Caco-2 (cell line): ENCODE measurements at places on chromosomes 7 and 10. TPM values are rescaled to one million over a fixed set of nuclear protein-coding genes. Genes with fewer than 3 reads are reported as not detected.

GRCh38 chr7:102262546-102262945 is 24.1 kb upstream of the SH2B2 start:
- DNase-seq, result no peak

DNA sequence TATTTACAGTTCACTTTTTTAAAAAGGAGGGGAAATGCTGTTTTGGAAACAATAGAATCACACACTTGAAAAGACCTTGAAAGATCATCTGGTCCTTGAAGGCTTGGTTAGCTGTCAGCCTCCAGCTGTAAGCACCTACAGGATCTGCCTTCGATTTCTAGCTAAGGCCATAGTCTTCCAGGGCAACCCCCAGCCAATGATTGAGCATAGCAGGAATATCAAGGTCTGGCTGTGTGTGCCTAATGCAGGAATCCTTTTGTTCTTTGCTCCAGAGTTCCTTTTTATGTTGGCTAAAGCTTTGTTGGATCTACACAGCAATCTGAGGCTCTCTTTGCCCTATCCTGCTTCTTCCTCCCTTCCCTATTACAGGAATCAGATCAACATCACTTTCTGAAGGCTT is 5.2 kb upstream of the YAE1 start:
- no peak for DNase-seq

- DNase-seq, result no peak
These were observed 540.7 kb downstream of the MAGI2 start for GRCh38 chr7:78912781-78913180.

DNA sequence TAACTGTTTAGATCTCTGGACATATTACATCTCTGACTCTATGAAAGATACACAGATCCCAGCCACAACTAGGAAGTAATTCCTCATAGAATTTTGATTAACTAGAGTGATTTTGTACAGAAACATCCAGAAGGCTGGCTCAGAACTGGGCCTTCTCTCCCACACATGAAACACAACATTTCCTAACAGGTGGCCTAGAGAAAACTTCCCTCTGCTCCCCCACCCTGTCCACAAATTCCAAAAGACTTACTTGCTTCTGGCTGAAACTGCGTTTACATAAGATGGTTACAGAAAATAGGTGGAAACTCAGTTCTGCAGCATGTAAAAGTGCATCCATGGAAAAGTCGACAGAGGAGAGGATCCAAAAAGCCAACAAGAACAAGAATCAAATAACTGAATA is 132.9 kb downstream of the FZD1 start:
- DNase-seq, result no peak

DNA sequence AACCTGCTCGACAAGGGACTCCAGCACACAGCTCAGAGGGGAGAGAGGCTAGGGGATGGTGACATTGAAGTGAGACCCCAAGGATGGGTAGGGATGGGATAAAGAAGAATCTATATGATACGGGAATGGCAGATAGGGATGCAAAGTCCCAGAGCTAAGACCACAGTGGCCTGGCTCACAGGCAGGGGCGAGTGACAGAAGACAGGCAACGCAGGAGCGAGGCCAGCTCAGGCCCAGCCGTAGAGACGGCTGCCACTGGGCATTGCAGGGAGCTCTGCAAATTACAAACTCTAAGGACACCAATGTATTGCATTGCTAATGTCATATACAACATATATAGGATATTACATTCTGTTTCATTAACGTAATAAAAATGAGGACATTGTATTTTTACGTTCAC is 131.4 kb downstream of the TCERG1L start:
- no peak for DNase-seq

- DNase-seq, result no peak
These were observed 358.8 kb downstream of the THSD7A start for GRCh38 chr7:11473220-11473619.

GRCh38 chr10:18400201-18400905 is 251.0 kb downstream of the NSUN6 start:
- DNase-seq, result peak; percentile 72

- no peak for DNase-seq
These were observed 5.1 kb upstream of the LRRC27 start for GRCh38 chr10:132326925-132327324.

GRCh38 chr7:149599636-149600206 is 102.1 kb upstream of the ZNF746 start:
- DNase-seq, result no peak

GRCh38 chr7:158607563-158607962 is 19.9 kb upstream of the PTPRN2 start:
- no peak for DNase-seq

GRCh38 chr10:123398180-123398591 is 244.0 kb downstream of the BUB3 start:
- DNase-seq, result no peak

DNA sequence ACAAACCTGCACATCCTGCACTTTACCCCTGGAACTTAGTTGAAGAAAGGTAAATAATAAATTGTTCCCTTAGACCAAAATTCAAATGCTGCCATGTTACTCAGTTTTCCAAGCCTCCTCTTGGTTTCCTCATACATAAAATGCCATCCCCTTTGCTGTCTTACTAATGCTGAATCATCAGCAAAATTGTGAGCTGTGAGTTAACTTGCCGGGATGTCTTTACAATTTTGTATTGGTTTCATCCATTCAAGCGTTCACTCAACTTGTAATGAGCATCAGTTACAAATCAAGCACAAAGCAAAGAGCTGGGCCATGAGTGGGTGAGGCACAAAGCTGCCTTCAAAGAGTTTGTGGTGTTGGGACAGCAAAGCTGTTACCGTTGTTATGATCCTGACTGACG is 395.8 kb upstream of the ZMIZ1 start:
- DNase-seq, result no peak

- DNase-seq, result no peak
These were observed 48.4 kb downstream of the NKX6-2 start for GRCh38 chr10:132737390-132738048.

DNA sequence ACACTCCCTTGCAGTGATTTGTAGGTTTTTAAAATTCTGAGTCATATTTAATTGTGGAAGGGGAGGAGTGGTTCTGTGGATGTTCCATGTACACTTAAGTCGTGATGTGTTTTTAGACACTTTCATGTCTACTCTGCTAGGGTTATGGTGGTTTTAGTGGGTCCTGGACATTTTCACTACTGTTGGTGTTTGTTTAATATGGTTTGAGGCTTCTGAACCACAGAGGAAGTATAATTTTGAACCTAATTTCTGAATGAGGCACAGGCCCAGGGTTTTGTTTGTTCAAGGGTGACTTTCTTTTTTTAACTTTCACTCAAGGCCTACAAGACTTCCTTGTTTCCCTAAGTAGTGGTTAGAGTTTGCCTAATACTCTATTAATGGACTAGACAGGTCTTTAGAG is 13.3 kb downstream of the SLC26A5 start:
- no peak for DNase-seq

- DNase-seq, result no peak
These were observed 146.7 kb downstream of the GPR37 start for GRCh38 chr7:124618871-124619270.

GRCh38 chr10:98097616-98098015 is 36.8 kb upstream of the R3HCC1L start:
- DNase-seq, result no peak

- no peak for DNase-seq
These were observed 26.7 kb downstream of the ABCB5 start for GRCh38 chr7:20642166-20642565.

GRCh38 chr10:31171402-31172083 is 139.9 kb upstream of the ZNF438 start:
- DNase-seq, result no peak

DNA sequence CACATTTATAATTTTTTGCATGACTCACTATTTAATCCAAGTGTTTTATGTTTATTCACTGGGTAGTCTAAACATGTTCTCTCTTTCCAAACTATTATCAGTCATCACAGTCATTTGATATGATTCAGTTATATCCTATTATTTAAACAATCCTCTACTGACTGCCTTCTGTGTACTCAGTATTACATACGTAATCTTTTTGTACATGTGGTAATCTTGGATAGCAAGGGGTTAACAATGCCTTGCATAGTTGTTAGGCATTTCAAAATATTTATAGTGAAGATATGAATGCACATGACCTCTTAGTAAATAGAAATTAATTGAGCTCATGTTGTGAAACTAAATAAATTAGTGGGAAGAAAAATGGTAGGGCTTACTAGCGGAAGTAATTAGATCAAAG is 379.4 kb upstream of the KIAA1217 start:
- no peak for DNase-seq

DNA sequence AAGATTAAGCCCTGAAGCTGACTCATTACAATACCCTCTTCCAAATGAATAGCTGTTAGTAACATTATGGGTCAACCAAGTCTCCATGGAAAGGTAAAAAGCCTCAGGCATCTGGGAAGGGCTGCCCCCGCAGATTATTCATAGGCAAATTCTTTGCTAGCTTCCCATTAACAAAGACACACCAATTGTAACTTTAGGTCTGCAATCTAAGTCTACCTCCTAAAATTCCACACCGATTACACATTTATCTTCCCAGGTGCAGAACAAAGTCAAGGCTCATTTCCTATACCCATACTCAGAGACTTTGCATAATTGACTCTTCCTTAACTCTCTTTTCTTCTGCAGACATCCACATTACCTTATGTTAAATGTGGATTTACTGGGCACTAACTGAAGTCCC is 826.3 kb upstream of the MBL2 start:
- DNase-seq, result no peak

DNA sequence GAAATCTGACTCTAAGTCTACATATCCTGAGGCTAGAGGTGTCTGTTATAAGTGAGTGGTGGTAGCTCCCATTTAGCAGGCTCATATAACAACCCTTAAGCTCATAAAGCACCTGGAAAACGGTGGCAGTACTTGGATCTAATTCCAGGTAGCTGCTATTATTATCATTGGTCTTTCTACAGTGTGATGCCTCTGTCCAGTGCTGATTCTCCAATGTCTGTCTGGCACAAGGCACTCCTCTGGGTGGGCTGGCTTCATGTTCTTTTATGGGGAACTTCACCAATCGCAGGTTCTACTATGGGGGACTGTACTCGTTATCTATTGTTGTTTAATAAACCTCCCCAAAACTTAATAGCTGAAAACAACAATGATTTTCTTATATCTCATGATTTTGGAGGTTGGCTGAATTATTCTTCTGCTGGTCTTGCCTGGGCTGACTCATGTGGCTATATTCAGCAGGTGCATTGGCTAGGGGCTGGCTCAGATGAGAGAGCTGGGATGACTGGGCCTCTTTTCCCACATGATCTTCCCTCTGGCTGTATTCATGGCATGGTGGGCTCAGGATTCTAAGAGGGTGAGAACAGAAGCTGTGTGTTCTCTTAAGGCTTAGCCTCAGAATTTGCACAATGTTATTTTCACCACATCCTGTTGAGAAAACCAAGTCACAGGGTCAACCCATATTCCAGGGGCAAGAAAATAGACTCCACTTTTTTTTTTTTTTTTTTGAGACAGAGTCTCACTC is 93.0 kb upstream of the PCGF5 start:
- no peak for DNase-seq

DNA sequence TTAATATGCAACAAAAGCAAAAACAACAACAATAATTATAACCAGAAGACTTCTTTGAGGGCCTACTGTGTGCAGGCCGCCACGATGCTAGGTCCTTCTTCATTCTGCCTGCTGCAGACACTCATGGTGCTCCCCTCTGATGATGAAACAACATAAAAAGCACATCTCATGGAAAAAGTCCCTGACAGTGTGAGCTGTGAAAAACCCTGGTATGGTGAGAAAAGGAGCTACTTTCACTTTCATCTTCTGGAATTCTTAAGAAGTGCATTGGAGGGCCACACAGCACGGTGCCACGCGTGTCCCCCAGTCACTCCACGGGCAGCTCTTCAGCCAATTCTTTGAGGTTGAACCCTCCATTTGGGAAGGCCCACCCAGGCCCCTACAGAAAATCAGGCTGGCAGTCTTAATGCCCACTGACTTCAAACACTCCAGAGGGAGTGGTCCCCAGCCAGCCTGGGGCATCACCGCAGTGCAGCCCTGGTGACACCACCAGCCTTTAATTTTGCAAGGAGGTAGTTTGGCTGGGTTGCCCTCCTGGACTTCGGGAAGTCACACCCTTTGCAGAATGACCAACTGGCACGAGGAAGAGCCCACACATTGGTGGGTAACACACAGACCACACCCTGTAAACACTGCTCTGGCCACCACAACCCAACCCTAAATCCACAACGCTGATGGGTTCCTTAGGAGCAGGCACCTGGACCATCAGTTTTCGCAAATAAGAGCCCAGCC is 7.7 kb downstream of the KCNMA1 start:
- no peak for DNase-seq

GRCh38 chr10:44863344-44864047 is 47.6 kb upstream of the TMEM72 start:
- DNase-seq, result peak; percentile 66

DNA sequence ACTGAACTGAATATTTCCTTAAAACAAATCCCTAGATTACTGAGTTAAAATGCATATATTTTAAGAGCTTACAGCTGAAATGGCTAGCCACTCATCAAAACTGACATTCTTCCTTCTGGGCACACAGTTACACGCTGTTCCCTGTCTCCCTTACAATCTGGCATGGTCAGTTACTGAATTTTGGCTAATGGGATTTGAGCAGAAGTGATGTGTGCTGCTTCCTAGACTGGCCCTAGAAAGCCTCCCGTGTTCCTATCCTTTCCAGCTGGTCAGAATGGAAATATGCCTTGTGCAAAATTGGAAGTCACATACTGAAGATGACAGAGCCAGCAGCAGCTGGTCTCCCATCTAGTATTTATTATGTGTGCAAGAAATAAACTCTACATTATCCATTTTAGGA is 128.7 kb upstream of the NAMPT start:
- DNase-seq, result no peak

DNA sequence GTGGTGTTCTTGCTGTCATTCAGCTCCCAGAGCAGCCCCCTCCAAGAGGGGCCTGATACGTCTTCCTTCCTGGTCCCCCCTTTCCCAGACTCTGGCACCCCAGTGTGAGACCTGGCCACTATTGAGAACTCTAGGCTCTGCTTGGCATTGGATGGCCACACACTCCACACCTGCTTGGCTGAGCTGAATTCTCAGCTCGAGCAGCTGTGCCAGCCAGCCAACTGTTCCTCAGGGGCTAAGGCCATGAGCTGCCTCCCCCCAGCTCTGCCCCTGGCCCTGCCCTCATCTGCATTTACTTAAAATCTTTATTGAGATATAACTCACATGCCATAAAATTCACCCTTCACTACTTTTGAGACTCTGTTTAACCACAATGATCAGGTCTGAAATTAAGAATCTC is 6.7 kb downstream of the TLL2 start:
- no peak for DNase-seq

GRCh38 chr10:113431398-113432160 is 121.3 kb upstream of the HABP2 start:
- no peak for DNase-seq

Gene SORCS3
- total RNA-seq, result 0.18 and 0.23 TPM in 2 replicates

Gene TET1
- 18.6 and 19.1 TPM in 2 replicates for total RNA-seq

Gene NET1
- 149 and 175 TPM in 2 replicates for total RNA-seq

Gene PKD2L1
- 0.19 TPM in 1 of 2 replicates, not detected in the other for total RNA-seq

Gene CAMK1D
- 8.1 and 10.9 TPM in 2 replicates for total RNA-seq

Gene CPA2
- 26.1 and 27.6 TPM in 2 replicates for total RNA-seq

Gene OPN4
- total RNA-seq, result not detected in 2 replicates

Gene TYSND1
- total RNA-seq, result 29.4 and 29.8 TPM in 2 replicates

Gene ENTPD1
- total RNA-seq, result 1.7 and 2.2 TPM in 2 replicates

Gene SPDYE1
- not detected in 2 replicates for total RNA-seq

Gene TEX36
- not detected in 2 replicates for total RNA-seq
